Thoracic aorta (tissue), 2 donors: ENCODE measurements at places on chromosomes 3 and 15. TPM values are rescaled to one million over a fixed set of nuclear protein-coding genes. Genes with fewer than 3 reads are reported as not detected.

Gene TM6SF1
- total RNA-seq, result 11.0 TPM

Gene GPR149
- not detected for total RNA-seq

Gene CPN2
- total RNA-seq, result not detected

Gene CYB561D2
- 22.5 TPM for total RNA-seq

Gene THOC7
- 68.9 TPM for total RNA-seq

Gene UROC1
- not detected for total RNA-seq

Gene IMPG2
- total RNA-seq, result 0.21 TPM

Gene ABTB1
- 78.7 TPM for total RNA-seq

Gene KBTBD12
- 14.5 TPM for total RNA-seq

Gene CCR9
- total RNA-seq, result not detected

Gene PPP1R2
- 69.0 TPM for total RNA-seq

Gene DUSP7
- 42.2 TPM for total RNA-seq

Gene TRH
- not detected for total RNA-seq

Gene LCTL
- total RNA-seq, result not detected

Gene PPP2R3A
- 6.8 TPM for total RNA-seq

Gene SLC38A3
- not detected for total RNA-seq

Gene RBPMS2
- not detected for total RNA-seq

Gene PTX3
- total RNA-seq, result 5.0 TPM

Gene GOLGA8S
- total RNA-seq, result 0.14 TPM

Gene SST
- total RNA-seq, result not detected

Gene CSTA
- not detected for total RNA-seq

Gene THSD4
- total RNA-seq, result 71.2 TPM

Gene GPR27
- 1.3 TPM for total RNA-seq

Gene FANCD2OS
- not detected for total RNA-seq

Gene ZBTB38
- total RNA-seq, result 215 TPM

Gene SGO1
- total RNA-seq, result not detected

Gene CLDN16
- not detected for total RNA-seq

Gene SLC9C1
- not detected for total RNA-seq

Gene ITPKA
- 4.4 TPM for total RNA-seq

Gene NOX5
- 0.54 TPM for total RNA-seq
